Ovary (tissue), 10 donors: ENCODE measurements at places on chromosomes 1 and 21. TPM values are rescaled to one million over a fixed set of nuclear protein-coding genes. Genes with fewer than 3 reads are reported as not detected.

- peak; percentile 51 for DNase-seq
Measured at GRCh38 chr1:25430967-25431881, 527 bp downstream of the MACO1 start.

- no peak for DNase-seq
Measured at GRCh38 chr1:156289857-156290256, 5.6 kb downstream of the GLMP start.

DNA sequence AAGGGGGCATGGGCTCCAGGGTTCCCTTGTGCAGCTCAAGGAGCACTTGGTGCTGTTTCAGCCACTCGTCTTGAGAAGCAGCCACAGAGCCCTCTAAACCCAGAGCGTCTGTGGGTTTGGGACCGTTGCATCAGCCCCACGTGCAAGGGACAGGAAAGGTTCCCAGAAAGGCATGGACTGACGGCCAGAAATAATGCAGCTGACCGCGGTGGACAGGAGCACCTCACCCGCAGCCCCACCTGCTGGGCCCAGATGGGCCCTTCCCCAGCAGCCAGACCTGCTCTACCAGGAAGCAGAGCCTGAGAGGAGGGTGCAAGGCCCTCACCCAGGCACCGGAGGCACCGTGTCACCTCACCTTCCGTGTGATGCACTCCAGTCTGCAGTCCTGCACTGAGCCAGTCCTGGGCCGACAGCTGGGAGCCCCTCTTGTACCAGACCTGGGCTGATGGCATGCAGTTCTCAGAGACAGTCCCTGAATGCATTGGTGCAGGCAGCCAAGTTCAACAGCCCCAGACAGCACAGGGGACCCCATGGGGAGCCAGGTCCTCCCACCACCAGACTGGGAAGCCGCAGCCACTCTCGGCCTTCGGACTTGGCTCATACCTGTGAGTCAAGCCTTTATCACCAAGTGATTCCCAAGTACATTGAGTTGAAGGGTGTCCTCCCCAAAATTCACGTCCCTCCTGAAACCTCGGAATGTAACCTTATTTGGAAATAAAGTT is 4.8 kb upstream of the TFF3 start:
- no peak for DNase-seq

LCE1F gene
- polyA plus RNA-seq: not detected

GCSAML gene
- polyA plus RNA-seq: 0.05 TPM

CYP4B1 gene
- 0.70 TPM for polyA plus RNA-seq

HEYL gene
- 20.1 TPM for polyA plus RNA-seq

- no peak for DNase-seq
Measured at GRCh38 chr1:85290826-85291225, 14.4 kb upstream of the BCL10 start.

DNA sequence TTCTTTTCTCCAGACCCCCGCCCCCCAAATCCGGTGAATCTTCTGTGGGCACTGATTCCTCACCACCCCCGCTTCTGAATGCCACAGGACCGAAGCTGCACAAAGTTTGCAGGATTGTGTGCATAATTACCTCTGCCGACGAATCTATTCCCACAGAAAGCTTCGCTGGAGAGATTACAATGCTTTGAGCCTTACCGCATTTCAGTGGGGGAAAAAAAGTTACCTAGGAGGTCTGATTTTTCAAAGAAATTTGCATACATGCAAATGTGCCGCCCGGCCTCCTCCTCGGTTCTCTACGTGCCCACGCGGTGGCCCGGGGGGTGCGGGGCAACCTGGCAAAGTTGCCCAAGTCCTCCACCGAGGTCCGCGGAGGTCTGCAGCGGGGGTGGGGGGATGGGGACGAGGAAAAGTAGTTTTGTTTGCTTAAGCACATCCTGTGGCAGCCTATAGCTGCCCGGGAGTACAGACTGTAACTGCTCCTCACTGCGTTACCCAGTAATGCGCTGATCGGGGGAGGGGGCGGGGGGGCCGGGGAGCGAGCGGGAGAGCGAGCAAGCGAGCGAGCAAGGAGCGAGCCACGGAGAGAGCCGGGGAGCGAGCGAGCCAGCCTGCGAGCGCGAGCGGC is 563 bp upstream of the NFIA start:
- DNase-seq: peak; percentile 47

GRCh38 chr1:1081311-1082238 is 7.5 kb upstream of the RNF223 start:
- peak; percentile 23 for DNase-seq

S100A14 gene
- polyA plus RNA-seq: 0.40 TPM

- no peak for DNase-seq
Measured at GRCh38 chr1:26790551-26790953, 2.8 kb downstream of the PIGV start.

NTPCR gene
- polyA plus RNA-seq: 46.5 TPM

CHODL gene
- polyA plus RNA-seq: 1.5 TPM

GRCh38 chr1:185917646-185918045 is 183.5 kb downstream of the HMCN1 start:
- DNase-seq: no peak

- DNase-seq: no peak
Measured at GRCh38 chr1:153390938-153391710, at the start of gene S100A8. Gene S100A8 (minus strand): TSS chr1:153391073. CDS start chr1:153390535, 538 bp downstream.

- no peak for DNase-seq
Measured at GRCh38 chr21:36605426-36605825, 93.5 kb upstream of the SIM2 start.

DNA sequence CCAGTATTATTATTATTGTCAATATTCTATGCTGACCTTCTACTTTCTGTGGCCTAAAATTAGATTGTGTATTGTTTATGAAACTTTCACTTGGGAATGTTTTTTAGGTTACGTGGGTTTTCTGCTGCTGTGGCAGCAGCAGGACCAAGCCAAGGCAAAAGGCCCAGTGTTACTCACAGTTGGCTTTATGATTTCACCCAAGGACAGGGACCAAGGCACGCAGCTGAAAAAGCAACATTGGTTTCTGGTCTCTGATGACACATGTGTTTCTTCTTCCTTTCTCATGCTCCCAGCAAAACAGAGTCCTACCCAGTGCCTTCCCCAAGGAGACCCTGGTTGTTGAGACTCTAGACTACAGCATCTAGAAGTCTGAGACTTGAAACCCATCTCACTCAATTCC is 413.7 kb downstream of the SETD4 start:
- DNase-seq: no peak
